Cortex of kidney (tissue), 1 donor: ENCODE measurements at places on chromosomes 4 and X.

- DNase-seq: no peak
Measured at GRCh38 chr4:77783895-77784294, 35.3 kb downstream of the CNOT6L start.

- DNase-seq: no peak
Measured at GRCh38 chr4:140085881-140086280, 68.1 kb downstream of the MAML3 start.

GRCh38 chrX:51024106-51024696, 113.7 kb downstream of the BMP15 start:
- no peak for DNase-seq

DNA sequence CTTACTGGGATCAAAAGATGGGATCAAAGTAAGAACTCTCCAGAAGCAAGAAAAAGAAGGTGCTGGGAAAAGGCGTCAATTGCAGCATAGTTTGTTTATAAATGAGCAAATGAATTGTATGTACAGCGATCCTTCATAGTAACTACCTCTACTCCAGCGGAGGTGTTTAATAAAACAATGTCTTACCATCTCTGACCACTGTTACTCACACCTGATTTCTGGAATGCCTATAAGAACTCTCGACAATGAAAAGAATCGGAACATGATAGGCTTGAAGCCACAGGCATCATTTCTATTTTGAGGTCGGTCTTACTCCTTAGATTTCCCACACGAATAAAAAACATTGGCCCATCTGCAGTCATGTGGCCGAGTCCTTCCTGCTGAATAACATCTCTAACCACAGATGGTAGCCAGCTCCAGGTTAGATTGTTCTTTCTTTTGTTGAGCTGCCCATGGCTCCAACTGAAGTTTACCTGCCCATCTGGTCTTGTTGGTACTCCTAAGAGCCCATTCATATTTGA, 67.6 kb downstream of the CLDN34 start:
- DNase-seq: no peak

- DNase-seq: no peak
Measured at GRCh38 chr4:186934841-186935443, 211.3 kb upstream of the FAT1 start.
